HFFc6 (cell line): ENCODE measurements at places on chromosomes 2 and 18. TPM values are rescaled to one million over a fixed set of nuclear protein-coding genes. Genes with fewer than 3 reads are reported as not detected.

GRCh38 chr2:4973973-4974372 is 718.2 kb upstream of the SOX11 start:
- no peak overlapping the region for H3K4me3 ChIP-seq
- no peak for DNase-seq
- 0 out of 2 replicates have a peak, but pooled peaks cover 3% of the 10 kb centered on the region for H3K36me3 ChIP-seq
- no peaks in the 10 kb centered on the region; the same call in 1 of the 2 replicates for H3K27me3 ChIP-seq
- no peak overlapping the region for H3K27ac ChIP-seq
- no peaks in the 10 kb centered on the region for H3K4me1 ChIP-seq

GRCh38 chr2:168685600-168686451 is 116.6 kb upstream of the NOSTRIN start:
- H3K27me3 ChIP-seq = no peaks in the 10 kb centered on the region
- peaks cover 13% of the 10 kb centered on the region for H3K4me1 ChIP-seq
- DNase-seq = no peak

The CYB5A gene
- total RNA-seq = 69.7 and 76.8 TPM in 2 replicates

GRCh38 chr2:131413148-131413747 is 49.3 kb upstream of the RAB6D start:
- peak; percentile 54 for DNase-seq
- no peak overlapping the region for H3K4me3 ChIP-seq

GRCh38 chr2:18238209-18238608 is 322.2 kb downstream of the RDH14 start:
- H3K27ac ChIP-seq = no peak overlapping the region
- H3K27me3 ChIP-seq = peaks cover 6% of the 10 kb centered on the region
- H3K4me1 ChIP-seq = peaks cover 9% of the 10 kb centered on the region
- no peaks in the 10 kb centered on the region for H3K36me3 ChIP-seq

The ABCG8 gene
- not detected in 3 replicates for total RNA-seq

DNA sequence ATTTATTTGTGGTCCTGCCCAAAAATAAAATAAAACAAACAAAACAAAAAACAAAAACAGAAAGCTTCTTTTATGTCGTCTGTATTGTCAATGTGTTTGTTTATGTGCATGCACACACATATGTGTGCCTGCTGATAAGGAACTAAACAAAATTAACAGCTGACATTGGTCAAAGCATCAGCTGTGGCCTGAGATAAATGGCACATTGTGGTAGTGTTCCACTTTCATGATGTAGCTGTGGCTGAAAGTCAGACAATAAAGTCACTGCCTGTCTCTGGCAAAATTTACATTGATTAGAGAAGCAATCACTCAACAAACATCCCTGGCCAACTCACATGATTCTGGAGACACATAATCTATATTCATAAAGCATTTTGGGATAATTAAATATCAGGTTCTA is 203.4 kb upstream of the PIK3C3 start:
- H3K27ac ChIP-seq = no peak overlapping the region
- H3K4me1 ChIP-seq = peaks cover 47% of the 10 kb centered on the region
- no peak for DNase-seq
- H3K36me3 ChIP-seq = no peaks in the 10 kb centered on the region

GRCh38 chr18:65592435-65592834 is 158.4 kb upstream of the CDH7 start:
- no peak overlapping the region for H3K4me3 ChIP-seq
- no peak for DNase-seq
- no peaks in the 10 kb centered on the region for H3K4me1 ChIP-seq

DNA sequence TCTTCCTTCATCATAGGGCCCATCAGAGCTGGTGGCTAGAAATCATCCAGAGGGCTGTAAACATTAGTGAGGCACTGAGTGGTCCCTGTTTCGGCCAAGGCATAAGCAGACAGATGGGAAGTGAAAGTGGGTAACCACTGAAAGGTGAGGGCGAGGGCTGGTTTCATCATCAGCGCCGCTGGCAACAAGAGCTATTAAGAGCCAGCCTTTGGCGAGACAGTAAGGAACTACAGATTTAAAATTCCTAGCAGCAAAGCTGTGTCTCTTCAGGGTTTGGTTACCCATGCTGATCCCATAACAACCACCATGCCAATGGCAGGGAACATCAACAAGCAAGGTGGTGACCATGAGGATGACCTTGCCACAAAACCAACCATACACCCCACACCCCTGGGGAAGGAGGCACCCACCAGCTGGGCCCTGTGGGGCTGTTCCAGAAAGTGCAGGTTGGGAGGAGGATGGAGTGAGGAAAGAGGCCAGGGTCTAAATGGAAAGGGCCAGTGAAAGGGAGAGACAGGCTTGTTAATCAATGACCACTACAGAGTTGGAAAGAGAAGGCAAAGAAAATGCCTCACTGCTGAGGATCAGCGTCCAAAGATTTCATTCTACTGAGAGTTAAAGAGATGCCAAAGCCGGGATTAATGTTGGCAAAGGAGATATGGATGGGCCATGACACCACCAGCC is 9.0 kb upstream of the SLC20A1 start:
- H3K27ac ChIP-seq = no peak overlapping the region
- H3K4me1 ChIP-seq = peaks cover 35% of the 10 kb centered on the region
- no peak for DNase-seq

DNA sequence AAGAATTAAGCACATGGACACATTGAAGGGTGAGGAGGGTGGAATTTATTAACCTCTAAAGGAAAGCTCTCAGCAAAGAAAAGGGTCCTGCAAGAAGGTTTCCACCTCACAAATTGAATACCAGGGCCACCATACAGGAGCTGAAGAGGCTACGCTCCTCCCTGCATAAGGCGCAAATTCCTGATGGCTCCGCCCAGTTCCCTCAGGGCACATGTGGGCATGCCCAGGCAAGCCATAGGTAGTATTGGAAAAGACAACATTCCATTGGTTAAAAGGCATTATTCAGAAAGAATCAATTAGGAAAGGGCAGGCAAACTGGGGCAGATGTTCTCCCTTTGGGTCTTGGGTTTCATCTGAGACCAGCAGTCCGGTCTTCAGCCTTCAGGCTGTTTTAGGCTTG is 161.2 kb downstream of the PTPRM start:
- no peaks in the 10 kb centered on the region for H3K27me3 ChIP-seq
- H3K4me3 ChIP-seq = no peak overlapping the region
- H3K27ac ChIP-seq = peak overlapping the region; percentile 16; the same call in 1 of the 2 replicates
- peaks cover 11% of the 10 kb centered on the region for H3K4me1 ChIP-seq
- H3K36me3 ChIP-seq = peaks cover 2% of the 10 kb centered on the region; the same call in 1 of the 2 replicates

DNA sequence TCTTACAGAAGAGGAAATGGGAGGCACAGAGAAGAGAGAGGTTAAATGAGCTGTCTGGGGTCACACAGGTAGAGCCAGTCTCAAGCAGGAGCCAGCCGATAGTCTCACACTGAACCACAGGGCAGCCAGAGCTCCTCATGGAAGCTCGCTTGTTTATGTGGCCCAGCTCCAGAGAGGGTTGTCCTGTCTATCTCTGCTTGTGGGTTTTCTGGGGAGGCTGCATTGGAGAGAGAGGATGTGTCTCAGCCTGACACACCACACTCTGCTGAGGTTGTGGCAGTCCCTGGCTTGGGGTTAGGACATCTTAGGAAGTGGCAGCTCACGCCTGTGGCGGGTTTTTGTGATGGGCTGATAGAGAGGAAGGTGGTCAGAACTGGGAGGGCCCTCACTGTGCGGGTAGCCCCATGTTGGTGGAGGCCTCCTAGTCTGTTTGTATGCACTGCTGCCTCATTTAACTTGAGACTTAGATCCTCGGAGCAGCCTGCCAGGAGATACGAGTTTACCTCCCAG is 52.3 kb downstream of the TCF7L1 start:
- H3K36me3 ChIP-seq = no peaks in the 10 kb centered on the region
- no peak for DNase-seq
- H3K4me3 ChIP-seq = no peak overlapping the region
- H3K4me1 ChIP-seq = peaks cover 54% of the 10 kb centered on the region
- H3K27ac ChIP-seq = no peak overlapping the region

- H3K27me3 ChIP-seq = peaks cover 8% of the 10 kb centered on the region
- DNase-seq = no peak
- H3K36me3 ChIP-seq = no peaks in the 10 kb centered on the region
- no peak overlapping the region for H3K27ac ChIP-seq
Observed at GRCh38 chr18:45660746-45661145, 45.5 kb downstream of the SLC14A2 start.
